Hematopoietic multipotent progenitor cell (in vitro differentiated cells): ENCODE measurements at places on chromosomes 4 and X. TPM values are rescaled to one million over a fixed set of nuclear protein-coding genes. Genes with fewer than 3 reads are reported as not detected.

The RHOXF1 gene
- not detected for total RNA-seq

The SPANXA2 gene
- total RNA-seq: not detected

The MAGEB17 gene
- total RNA-seq: not detected

The PCSK1N gene
- 1.1 TPM for total RNA-seq

The SHOX gene
- total RNA-seq: not detected

The NEUROG2 gene
- total RNA-seq: under 0.01 TPM

The ADGRA3 gene
- 13.7 TPM for total RNA-seq

The XKRX gene
- under 0.01 TPM for total RNA-seq

The H2BW2 gene
- total RNA-seq: not detected

The FAM114A1 gene
- total RNA-seq: 3.8 TPM

The SMS gene
- 27.7 TPM for total RNA-seq

The AFF1 gene
- total RNA-seq: 44.4 TPM

The MXD4 gene
- 92.9 TPM for total RNA-seq

The VCX3B gene
- not detected for total RNA-seq

The MAGEC1 gene
- total RNA-seq: not detected

The ADAM29 gene
- total RNA-seq: under 0.01 TPM

The PAGE4 gene
- total RNA-seq: not detected

The CYSLTR1 gene
- total RNA-seq: 11.8 TPM

The HAND2 gene
- total RNA-seq: not detected

The DDX53 gene
- not detected for total RNA-seq

The KLKB1 gene
- under 0.01 TPM for total RNA-seq

The CCSER1 gene
- 15.3 TPM for total RNA-seq

The SPANXD gene
- not detected for total RNA-seq

The DIPK2B gene
- under 0.01 TPM for total RNA-seq

The FGF16 gene
- total RNA-seq: 4.0 TPM

The AWAT1 gene
- total RNA-seq: not detected

The SLC49A3 gene
- 5.9 TPM for total RNA-seq

The CRMP1 gene
- total RNA-seq: under 0.01 TPM

The ARMCX4 gene
- 2.2 TPM for total RNA-seq

The TMEM150C gene
- 8.6 TPM for total RNA-seq

The PAGE5 gene
- not detected for total RNA-seq

The BEX3 gene
- total RNA-seq: 61.1 TPM

The CTSO gene
- total RNA-seq: 11.0 TPM
